ENCODE measurements at places on chromosomes 6 and 20.

GRCh38 chr6:43947860-43948259 lies 177.8 kb downstream of the VEGFA start:
- DNase-seq: no peak

DNA sequence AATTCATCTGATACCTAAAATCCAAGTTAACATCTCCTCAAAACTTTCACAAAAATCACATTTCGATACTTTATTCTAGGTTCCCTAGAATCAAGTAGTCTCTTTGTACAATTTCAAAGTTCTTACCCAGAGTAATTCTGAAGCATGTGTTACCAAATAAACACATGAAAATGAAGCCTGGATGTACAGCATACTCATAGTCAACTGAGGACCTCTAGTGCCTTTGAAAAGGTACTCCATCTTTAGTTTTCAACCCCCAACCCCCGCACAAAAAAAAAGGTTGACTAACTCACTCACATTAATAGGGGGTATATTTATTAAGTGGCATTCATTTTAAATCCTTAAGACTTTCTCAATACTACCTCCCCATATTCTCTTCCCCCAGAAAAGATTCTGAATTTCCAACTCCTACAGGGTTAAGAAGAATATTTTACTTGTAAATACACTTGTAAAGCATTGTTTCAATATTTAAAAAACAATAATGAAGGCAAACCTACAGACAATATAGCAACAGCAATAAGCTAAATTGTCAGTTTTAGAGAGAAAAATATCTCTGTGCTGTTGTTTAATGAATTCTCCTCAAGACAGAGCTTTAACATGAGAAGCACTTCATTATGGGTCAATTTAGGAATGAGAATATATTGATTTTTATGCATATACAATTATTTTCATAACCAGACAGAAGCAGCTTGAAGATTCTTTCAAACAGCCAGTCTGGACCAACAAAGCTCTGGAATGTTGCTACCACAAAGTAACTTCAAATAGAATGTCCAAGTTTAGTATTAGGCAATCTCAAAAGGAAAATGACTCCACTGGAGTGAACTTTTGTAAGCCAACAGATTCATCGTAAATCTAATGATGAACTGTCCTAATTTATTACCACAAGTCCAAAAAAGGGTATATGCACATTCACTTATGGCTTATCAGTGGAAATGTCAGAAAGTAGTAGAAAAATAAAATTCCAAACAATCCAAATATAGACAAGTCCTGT lies 3.3 kb downstream of the PLN start:
- DNase-seq: peak; percentile 32

DNA sequence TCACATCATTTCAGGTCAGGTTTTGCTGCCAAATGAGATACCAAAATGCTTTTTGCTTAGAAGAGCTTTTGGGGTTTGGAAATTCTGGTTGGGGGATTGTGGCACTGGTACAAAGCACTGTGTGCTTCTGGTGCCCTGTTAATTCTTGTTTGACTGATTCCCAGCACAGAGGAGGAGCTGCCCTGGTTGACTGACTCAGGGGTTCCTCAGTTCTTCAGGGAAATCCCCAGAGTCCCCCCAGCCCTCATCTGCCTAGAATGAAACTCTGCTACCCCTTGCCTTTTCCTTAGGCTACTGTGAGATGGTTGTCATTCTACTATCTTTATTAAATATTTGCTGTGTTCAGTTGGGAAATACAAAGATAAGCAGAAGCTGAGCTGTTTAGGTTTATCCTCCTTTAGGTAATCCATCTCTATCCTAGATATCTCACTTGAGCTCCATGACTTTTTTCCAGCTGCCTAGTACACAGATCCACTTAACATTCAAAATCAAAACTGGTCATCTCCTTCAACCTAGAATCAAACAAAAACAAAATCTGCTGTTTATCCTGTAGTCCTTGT lies 24.9 kb upstream of the TSPYL1 start:
- no peak for DNase-seq

GRCh38 chr6:154768280-154768679 lies 35.1 kb downstream of the SCAF8 start:
- no peak for DNase-seq

DNA sequence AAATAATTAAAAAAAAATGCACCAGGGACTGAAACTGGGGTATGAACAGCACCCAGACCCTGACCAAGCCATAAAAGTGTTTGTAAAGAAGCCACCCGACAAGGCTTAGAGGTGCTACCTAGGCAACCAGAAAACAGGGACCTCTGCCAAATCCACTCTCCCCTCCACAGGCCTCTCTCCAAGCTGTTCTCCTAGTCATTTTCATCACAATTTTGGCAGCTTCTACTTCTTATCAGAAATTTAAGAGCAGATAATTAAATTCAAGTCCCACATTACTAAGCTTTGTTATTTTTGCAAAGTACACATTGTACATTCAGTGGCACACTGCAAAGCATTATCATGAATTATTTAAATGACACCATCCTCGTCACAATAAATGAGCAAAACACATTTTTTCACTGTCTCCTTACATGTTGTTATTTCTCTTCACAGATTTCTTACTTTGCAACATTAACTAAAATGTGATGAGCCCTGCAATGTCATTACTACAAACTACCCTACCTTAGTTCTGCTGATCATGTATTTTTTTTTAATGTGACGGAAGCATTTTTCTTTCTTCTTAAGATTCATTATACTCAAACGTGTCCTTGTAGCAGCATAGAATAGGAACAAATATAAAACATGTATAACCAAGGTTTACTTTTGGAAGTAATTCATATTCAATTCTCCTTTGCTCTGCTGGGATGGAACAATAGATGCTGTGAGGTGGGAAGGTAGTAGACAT lies 38.1 kb downstream of the ECT2L start:
- no peak for DNase-seq

GRCh38 chr6:51578994-51579393 lies 508.4 kb downstream of the PKHD1 start:
- DNase-seq: no peak

DNA sequence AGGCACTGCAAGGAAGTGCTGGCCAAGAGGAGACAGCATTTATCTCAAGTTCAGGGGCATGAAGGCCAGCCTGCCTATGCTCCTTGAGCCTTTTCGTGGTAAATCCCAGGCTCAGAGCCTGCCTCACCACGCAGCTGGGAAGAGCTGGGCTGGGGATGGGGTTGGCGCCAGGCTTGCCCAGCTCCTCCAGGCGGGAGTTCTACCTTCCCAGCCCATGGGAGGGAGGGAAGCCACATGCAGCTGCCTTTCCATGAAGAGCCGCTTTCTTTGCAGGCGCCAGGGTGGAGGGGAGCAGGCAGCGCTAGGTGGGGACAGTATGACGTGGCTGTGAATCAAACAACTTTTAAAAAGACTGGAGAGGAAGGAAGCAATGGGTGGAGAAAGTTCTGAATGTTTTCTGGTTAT lies 19.5 kb upstream of the SIRT5 start:
- DNase-seq: no peak

DNA sequence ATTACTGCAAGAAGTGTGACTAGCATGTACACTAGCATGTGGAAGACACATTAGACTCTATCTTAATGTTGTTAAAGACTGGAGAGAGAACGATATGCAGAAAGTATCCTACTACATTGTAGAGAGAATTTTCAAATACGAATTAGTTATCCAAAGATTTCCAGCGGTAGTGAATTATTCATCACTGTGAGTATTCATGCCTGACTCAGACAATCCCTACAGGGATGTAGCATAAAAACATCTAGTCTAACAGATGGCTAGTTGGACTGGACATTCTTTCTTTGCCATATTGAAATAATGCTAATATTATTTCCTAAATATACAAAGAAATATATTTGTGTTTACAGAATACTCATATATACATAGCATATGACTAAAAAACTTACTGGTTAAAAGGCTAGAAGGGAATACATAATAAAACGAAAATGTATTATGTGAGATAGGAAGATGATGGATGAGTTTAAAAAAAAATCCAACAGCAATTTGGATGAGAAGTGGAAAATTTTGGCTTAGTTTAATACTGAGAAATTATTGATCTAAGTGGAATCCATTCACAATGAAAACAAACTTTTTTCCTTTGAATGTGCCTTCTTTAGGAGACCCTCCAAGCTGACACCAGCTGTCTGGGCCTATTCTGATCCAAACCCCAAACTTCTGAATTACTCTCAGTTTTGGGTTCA lies 580.7 kb downstream of the RFPL4B start:
- no peak for DNase-seq

- no peak for DNase-seq
Measured at GRCh38 chr6:44278315-44278714, 8.1 kb downstream of the TMEM151B start.

GRCh38 chr20:51366155-51366886 lies 176.2 kb downstream of the NFATC2 start:
- DNase-seq: no peak

GRCh38 chr6:5682530-5682929 lies 324.2 kb downstream of the NRN1 start:
- no peak for DNase-seq

- no peak for DNase-seq
Measured at GRCh38 chr6:2264932-2265331, 19.5 kb upstream of the GMDS start.

DNA sequence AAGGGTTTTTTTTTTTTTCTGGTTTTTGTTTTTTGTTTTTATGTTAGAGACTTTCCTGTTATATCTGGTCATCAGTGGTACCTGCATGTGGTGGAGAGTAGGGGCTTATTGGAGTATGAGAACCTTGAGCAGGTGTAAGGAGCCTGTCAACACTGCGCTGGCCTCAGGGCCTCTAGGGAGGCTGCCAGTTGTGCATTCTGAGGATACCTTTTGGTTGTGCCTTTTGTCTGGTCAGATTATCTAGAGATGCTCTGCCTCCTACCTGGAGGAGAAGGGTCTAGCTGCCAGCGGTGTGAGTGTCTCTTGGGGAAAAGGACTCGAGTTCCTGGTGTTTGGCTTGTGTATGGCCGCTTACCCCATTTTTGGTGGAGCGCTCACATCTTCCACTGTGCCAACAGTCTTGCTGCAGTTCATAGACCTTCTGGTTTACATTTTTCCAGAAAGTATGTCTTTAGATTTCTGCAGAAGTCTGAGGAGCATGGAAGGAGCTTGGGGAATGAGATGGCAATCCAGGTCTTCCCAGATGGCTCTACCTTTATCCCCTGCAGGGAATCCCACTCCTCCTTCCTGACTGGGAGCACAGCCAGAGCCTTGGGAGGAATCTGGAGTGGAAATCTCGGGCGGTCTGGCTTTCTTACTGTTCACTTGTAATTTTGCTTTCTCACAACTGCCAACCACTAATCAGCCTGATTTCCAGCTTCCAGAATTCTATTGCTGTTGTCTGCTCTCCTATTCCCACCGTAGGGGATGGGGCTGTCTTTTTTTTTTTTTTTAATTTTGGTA lies 49.9 kb downstream of the PTPN1 start:
- DNase-seq: no peak

DNA sequence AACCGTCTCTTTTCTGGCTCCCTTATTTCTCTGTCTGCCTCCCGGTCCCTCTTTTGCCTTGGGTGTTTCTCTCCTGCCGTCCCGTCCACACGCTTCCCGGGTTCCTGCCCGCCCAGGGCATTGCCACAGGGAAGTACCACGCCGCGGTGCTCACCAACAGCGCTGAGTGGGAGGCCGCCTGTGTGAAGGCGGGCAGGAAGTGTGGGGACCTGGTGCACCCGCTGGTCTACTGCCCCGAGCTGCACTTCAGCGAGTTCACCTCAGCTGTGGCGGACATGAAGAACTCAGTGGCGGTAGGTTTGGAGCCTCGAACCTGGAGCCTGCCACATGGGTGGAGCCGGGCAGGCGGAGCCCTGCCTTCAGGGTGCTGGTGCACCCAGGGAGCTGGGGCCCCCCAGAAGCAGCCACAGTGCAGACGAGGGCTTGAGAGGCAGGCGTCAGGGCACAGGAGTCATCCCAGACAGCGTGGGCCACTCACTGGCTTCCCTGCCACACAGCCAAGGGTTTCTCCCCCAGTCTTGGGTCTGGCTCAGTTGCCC lies 21.3 kb downstream of the NPEPL1 start:
- DNase-seq: no peak

GRCh38 chr20:32460231-32460630 lies 102.1 kb downstream of the ASXL1 start:
- DNase-seq: no peak

- DNase-seq: peak; percentile 15
Measured at GRCh38 chr6:116218172-116218633, 35.7 kb downstream of the TSPYL4 start.

DNA sequence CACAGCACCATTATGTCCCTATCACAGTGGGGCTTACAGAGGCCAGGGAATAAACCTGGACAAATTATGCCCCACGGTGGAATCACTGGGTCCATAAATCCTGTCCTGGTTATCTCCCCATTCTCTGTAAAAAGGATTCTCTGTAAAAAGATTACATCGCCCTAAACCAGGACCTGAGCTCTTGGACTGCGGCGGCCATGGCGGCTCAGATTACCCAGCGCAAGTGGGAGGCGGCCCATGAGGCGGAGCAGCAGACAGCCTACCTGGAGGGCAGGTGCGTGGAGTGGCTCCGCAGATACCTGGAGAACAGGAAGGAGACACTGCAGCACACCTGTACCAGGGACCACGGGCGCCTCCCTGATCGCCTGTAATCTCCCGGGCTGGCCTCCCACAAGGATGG lies 8.4 kb upstream of the HLA-A start:
- DNase-seq: no peak

DNA sequence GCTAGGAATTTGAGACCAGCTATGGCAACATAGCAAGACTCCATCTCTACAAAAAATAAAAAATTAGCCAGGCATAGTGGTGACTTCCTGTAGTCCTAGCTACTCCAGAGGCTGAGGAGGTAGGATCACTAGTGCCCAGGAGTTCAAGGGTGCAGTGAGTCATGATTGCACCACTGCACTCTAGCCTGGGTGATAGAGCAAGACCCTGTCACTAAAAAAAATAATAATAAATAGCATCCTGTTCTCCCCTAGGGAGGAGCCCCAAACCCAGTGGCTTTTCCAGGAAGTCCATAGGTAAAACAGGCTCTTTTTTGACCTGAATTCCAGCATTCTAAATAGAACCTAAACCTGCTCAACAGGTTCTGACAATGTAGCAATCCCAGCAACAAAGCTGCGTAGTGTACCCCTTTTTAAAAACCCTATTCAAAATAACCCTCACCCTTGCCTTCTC lies 192.0 kb downstream of the ALDH8A1 start:
- no peak for DNase-seq

DNA sequence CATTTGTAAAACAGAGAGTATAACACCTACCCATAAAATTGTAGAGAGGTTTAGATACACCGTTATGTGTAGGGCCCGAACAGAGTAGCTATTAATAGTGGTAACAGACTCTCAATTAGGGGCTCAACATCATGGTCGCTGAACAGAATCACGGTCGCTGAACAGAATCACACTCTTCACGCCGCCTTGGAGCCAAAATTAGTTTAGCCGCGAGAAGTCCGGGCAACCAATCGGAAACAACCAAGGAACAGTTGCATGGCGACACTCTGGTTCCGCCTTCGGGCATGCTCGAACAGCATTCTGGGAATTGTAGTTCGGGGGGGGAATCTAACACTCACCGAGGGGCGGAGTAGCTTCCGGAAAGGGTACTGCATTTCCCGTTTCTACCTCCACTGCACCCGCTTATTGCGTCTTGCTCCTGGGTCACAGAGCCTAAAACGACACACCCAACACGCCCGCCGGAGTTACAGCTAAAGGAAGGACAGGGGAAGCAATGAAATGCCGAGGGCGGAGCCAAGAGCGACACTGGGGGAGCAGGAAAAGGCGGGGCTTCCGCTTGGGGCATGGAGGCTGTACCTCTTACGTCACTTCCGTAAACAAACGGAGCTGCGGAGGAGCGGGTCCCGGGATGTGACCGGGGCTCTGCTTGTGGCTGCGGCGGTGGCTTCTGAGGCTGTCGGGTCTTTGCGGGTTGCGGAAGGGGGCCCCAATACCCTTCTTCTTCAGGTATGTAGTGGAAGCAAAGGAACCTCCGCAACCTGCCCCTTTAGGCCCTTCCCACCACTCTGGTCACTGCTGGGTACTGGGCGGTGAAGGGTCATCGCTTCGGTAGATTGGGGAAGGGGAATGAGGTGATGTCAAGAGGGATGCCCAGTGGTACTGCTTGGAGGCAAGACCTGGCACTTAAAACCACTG lies at the start of gene CCDC28A:
Gene CCDC28A, plus strand, starts transcription at position 593 of the 915 bp plus-strand sequence. CDS start 2,352 bp downstream, outside the sequence.
- DNase-seq: peak; percentile 95
